Activated naive CD4-positive, alpha-beta T cell treated with anti-CD3 and anti-CD28 coated beads, Interleukin-2, amount 50 U/mL, for 72 hours (primary cell): ENCODE measurements at places on chromosomes 2 and 18.

DNA sequence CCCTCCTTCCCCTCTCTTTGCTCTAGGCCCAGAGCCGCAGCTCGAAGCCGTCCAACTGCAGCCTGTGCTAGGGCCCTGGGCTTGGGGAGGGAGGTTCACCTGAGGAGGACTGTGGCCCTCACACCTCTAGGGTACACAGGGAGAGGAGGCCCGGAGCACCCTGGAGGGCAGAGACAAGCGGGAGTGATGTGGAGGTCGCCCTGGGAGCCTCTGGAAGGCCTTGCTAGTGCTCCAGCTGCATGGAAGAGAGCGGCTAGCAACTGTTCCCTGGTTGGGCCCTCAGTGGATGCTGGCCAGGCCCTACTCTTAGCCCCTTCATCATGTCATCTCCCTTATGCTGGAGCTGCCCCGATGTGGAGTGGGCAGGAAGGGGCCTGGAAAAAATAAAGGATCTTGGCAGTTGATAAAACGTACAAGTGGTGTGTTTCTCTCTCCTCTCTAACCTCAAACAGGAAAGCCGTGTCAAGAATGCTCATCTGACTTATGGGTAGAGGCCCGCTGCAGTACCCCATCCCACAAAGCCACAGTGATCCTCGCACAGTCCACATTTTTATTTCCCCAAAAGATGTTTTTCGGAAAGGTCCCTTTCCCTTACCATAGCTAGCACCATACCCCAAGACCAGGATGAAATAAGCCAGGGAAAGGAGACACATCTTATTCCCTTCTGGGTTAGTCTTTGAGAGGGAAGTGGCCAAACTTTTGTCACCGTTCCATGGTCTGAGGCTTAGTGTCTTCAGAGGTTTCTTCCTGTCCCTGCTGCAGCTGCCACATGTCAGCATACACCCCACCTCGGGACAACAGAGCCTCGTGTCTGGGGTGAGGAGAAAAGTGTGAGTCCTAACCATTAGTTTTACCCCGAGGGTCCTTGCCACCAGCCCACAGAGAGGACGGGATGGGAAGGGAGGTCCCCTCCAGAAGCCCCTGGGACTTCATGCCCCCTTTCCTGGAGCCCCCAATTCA, 2.9 kb downstream of the ZFAND2B start:
- no peak for DNase-seq

- no peak for DNase-seq
Measured at GRCh38 chr2:118244686-118245085, 156.4 kb downstream of the INSIG2 start.

DNA sequence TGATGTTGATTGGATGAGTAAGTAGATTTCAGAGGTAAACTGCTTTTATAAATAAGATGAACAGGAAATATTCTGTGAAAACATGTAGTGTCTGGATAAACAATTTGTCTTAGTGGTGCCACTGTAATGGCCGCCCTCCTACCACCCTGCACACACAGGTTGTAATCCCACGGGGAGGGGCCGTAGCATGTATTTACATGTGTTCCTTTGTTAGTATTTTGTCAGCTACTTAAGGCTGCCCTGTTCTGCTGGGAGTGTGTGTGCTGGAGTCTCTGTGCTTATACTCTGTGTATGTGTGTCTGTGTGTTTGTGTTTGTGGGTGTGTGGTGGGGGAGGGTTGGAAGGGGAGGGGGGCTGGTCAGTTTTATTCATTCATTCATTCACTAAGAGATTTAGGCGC, 5.1 kb downstream of the TSHZ1 start:
- no peak for DNase-seq

DNA sequence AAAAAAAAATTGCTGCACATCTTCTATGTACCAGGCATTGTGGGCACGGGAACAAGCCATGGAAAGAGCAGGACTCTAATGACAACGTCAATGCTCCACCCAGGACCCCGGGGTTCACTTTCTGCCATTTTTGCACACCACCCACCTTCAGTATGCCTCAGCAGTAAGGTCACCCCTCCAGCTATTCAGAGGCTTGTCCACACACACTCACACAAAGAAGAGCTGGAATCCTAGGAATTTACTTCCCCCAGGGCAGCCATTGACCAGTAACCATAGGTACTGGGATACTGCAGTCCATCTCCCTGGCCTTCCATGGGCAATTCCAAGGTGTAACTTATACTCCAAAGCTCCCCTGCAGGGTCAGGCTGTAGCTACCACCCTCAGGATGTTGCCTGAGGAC, 170.8 kb downstream of the SUCLG1 start:
- no peak for DNase-seq

DNA sequence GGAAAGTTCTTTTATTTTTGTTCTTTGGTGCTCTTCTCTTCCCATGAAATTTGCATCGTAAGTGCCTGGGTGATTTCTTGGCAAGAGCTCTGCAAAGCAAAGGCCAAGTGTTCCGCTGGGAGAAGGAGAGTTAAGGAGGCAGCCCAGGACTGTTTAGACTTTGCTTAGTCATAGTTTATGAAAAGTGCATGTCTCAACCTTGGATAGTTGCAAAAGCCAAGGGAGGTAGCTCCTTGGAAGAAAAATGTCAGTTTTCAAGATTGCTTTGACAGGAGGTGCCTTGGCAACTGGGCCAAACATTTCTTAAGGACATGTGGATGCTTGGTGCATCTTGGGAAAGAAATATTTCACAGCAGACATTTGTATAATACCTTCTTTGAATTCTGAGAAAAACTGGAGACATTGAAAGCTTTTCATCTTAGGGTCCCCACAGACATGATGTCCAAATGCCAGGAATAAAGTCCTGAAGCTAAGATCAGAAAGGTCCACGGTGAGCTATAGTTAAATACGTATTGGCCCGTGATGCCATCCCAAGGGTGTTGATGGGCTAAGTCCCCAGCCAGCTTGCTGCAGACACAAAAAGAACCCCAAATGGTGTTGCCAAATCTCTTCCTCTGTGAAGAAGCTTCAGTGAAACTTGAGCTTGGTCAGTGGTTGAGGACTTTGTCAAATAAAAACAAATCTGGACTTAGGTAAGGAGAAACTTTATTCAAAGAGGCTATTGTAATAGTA, 96.3 kb upstream of the THUMPD2 start:
- DNase-seq, result no peak

- no peak for DNase-seq
Measured at GRCh38 chr2:37644191-37644590, 27.3 kb downstream of the CDC42EP3 start.
